ENCODE measurements at places on chromosomes 3 and 15.

GRCh38 chr15:87374339-87374738 is 882.2 kb downstream of the NTRK3 start:
- no peak for DNase-seq

GRCh38 chr3:107884719-107885460 is 205.9 kb downstream of the CD47 start:
- DNase-seq = no peak

GRCh38 chr3:38984731-38985130 is 67.0 kb downstream of the SCN11A start:
- no peak for DNase-seq

GRCh38 chr3:57512166-57512565 is 32.0 kb downstream of the DNAH12 start:
- DNase-seq = no peak

DNA sequence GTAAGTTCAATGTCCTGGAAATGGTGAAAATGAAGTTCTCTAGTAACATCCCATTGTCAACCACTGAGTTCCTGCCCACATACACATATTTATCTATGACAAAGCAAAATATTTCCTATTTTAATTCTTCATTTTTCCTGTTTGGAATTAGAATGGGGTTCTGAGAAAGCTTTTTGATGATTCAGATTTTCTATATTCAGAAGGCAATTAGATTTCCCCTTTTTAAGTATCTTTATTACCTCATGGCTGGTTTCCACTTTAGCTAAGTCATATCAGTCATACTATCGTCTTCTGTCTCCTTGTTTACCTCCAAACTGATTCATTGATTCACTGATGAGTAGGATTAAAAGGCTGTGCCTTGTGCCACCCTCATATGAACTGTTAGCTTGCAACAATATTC is 17.9 kb downstream of the ETFA start:
- no peak for DNase-seq

GRCh38 chr15:96553931-96554330 is 223.4 kb downstream of the NR2F2 start:
- DNase-seq = no peak

GRCh38 chr15:81091889-81092558 is 42.0 kb upstream of the CFAP161 start:
- DNase-seq = no peak

- no peak for DNase-seq
These were observed 308.7 kb downstream of the MAGI1 start for GRCh38 chr3:65729973-65730372.

GRCh38 chr3:72756900-72757299 is 91.3 kb downstream of the SHQ1 start:
- no peak for DNase-seq

GRCh38 chr3:175356899-175357324 is 497.8 kb downstream of the NAALADL2 start:
- no peak for DNase-seq

- DNase-seq = no peak
These were observed 33.4 kb upstream of the KIF23 start for GRCh38 chr15:69380726-69381105.

- DNase-seq = no peak
These were observed 43.7 kb upstream of the CD47 start for GRCh38 chr3:108134555-108134880.

GRCh38 chr3:77915336-77915735 is 875.4 kb downstream of the ROBO2 start:
- no peak for DNase-seq

DNA sequence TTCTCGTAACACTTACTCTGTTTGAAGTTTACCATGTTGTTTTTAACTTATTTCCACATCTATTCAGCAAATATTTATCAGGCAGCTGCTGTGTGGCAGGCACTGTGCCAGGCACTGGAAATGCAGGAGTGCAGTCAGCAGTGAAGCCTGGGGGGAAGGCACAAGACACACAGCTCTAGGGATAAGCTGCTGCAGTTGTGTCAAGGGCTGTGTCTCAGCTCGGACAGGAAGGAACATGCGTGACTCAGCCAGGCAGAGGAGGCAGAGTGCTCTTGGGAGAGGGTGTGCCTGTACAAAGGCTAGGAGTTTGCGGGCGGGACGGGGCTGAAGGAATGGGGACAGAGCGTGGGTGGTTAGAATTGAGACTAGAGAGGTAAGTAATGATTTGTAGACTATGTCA is 24.7 kb downstream of the LYSMD4 start:
- peak; percentile 72 for DNase-seq

GRCh38 chr3:89059211-89059925 is 48.1 kb upstream of the EPHA3 start:
- DNase-seq = no peak

DNA sequence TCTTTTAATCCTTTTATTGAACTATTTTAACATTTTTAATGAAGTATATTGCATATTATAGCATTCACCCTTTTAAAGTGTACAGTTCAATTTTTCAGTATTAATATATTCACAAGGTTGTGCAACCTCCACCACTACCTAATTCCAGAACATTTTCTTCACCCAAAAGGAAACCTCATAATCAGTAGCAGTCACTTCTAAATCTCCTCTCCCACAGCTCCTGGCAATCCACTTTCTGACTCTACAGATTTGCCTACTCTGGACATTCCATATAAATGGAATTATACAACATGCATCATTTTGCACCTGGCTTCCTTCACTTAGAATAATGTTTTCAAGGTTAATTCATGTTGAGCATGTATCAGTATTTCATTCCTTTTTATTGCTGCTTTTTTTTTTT is 55.0 kb upstream of the HRH1 start:
- no peak for DNase-seq

- peak; percentile 63 for DNase-seq
These were observed 180.3 kb upstream of the TSC22D2 start for GRCh38 chr3:150227839-150228238.

DNA sequence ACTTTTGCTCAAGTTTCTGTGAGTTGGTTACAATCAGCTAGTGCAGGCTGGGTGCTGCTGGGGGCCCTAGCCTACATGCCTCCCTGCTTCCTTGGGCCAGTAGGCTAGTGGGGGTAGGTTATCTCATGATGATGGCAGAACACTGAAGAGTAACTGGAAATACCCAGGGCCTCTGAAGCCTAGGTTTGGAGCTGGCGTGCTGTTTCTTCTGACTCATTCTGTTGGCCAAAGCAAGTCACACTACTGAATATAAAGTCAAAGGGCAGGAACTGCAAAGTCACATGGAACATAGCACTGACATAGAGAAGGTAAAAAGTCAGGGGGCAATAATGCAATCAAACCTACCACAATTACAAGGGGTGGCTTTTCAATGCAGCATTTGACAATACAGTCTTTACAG is 34.5 kb downstream of the RASGRP1 start:
- DNase-seq = no peak

DNA sequence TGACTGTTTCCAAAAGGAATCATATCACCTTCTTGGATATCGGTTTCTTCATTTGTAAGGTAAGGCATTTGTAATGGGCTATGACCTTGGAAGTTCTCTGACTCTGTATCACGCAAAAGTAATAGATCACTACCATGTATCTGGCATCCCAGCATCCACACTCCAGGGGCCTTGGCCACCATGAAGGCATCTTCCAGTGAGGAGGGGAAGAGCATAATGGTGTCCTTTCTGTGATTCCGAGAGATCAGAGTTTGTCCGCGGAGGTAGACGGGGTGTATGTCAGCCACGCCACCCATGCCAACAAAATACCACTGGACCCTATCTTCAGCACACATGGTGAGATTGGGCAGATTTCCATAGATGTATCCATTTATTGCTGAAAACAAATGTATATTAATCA is 48.1 kb upstream of the CP start:
- DNase-seq = no peak

DNA sequence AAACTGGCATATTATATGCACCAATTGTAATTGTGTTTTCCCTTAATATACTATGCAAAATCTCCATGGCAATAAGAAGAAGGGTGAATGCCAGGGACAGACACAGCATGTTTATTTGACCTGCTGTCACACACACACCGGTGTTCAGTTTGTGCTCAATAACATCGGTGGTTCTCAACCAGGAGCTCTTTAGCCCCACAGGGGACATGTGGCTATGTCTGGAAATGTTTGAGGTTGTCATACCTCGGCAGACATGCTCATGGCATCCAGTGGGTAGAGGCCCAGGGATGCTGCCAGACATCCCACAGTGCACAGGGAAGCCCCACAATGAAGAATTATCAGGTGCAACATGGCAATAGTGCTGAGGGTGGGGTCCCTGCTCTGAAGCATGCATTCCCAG is 38.2 kb downstream of the GLB1 start:
- no peak for DNase-seq

Data from tibial nerve (tissue), 4 donors.